ENCODE measurements at places on chromosomes 7 and 10. TPM values are rescaled to one million over a fixed set of nuclear protein-coding genes. Genes with fewer than 3 reads are reported as not detected.

The EPHB6 gene
- 15.7 TPM for total RNA-seq

The ZNF804B gene
- total RNA-seq, result not detected

The ZNF438 gene
- 2.2 TPM for total RNA-seq

The EN2 gene
- total RNA-seq, result not detected

The AKR1B15 gene
- not detected for total RNA-seq
